ENCODE measurements at places on chromosomes 5 and 9. TPM values are rescaled to one million over a fixed set of nuclear protein-coding genes. Genes with fewer than 3 reads are reported as not detected.

The TAF11L10 gene
- total RNA-seq = not detected

The ZNF622 gene
- 107 TPM for total RNA-seq

The IL4 gene
- total RNA-seq = not detected

The SPATA31D4 gene
- not detected for total RNA-seq

The PCDHB15 gene
- total RNA-seq = 1.6 TPM

The UGT3A1 gene
- total RNA-seq = not detected

The OR1Q1 gene
- total RNA-seq = not detected

The C9orf50 gene
- not detected for total RNA-seq

The IFNA1 gene
- not detected for total RNA-seq

The SLC24A2 gene
- total RNA-seq = not detected

All from SK-MEL-5 (cell line).